ENCODE measurements at places on chromosomes 2 and 18.

- DNase-seq = no peak
These were observed 310.1 kb upstream of the HNRNPA3 start for GRCh38 chr2:176902454-176902853.

GRCh38 chr2:174778085-174778981 is 14.1 kb upstream of the CHRNA1 start:
- DNase-seq = peak; percentile 65

- no peak for DNase-seq
These were observed 340.8 kb downstream of the CMPK2 start for GRCh38 chr2:6524691-6525474.

GRCh38 chr2:43254331-43254730 is 27.9 kb upstream of the ZFP36L2 start:
- no peak for DNase-seq

- no peak for DNase-seq
These were observed 5.7 kb downstream of the GPR35 start for GRCh38 chr2:240630771-240631547.

DNA sequence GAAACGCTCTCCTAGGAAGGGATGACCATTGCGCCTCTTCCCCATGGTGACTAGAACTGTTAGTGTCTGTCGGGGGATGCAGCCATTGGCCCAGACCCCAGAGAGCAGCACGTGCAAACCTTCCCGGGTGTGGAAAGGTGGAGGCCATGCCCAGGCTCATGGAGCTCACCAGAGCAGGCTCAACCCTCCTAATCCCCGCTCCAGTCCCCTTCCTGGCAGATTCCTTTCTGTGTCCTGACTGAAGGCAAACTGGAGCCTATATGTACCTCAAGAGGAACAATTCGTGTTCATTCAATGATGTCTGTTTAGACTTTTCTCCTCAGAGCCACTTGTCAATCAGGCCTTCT is 94.4 kb downstream of the RHOB start:
- DNase-seq = no peak

GRCh38 chr2:118847762-118848172 is 319 bp upstream of the EN1 start:
- no peak for DNase-seq

DNA sequence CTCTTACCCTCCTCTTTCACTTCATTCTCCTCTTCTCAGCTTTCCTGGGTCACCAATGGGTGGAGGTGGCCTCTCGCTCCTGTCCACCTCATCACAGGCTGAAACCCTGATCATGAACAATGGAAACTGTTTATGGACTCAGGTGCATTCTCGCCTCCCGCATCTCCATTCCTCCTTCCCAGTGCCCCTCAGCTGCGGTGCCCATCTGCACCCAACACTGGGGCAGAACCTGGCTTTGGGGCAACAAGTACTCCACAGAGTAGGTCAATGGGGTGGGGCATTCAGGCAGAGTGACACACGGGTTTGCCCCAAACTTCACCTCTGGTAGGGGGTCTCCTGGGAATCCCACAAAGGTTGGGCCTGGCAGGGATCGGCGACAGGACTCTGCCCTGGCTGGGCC is 199.5 kb downstream of the RTP5 start:
- DNase-seq = no peak

DNA sequence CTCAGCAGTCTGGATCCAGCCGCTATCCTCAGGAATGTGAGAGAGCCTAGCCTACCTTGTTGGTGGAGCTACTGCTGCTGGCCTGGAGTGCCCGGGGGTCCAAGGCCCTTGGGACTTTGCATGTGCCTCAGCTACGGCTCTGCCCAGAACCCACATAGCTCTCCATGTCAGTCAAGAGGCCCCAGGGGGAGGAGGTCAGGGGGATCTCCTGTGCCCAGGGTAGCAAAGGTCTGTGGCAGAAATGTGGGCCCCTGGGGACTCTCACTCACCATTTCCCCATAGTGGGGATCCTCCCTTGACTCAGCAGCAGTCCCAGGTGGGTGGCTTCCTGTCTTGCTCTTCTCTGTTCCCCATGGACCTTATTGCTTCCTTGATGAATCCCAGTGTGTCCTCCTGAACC is 342.7 kb upstream of the CHAC2 start:
- no peak for DNase-seq

- DNase-seq = peak; percentile 74
These were observed 16.2 kb downstream of the INPP4A start for GRCh38 chr2:98460573-98461497.

DNA sequence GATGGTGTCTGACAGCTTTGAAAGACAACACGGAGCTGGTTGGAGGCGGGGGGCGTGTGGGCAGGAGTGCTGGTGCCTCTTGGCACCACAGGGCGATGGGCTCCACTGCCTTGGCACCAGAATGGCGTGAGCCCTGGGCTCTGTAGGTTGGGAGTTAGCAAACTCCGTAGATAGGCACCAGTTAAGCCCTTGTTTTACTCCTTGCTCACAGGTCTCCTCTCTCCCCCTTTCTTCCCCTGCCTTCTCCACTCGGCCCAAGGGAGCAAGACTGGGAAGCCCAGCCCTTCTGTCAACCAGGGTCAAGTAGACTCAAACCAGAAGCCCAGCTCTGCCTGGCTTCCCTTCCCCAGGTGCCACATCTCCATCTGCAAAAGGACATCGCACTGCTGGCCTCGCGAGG is 281.7 kb upstream of the ID2 start:
- DNase-seq = no peak

DNA sequence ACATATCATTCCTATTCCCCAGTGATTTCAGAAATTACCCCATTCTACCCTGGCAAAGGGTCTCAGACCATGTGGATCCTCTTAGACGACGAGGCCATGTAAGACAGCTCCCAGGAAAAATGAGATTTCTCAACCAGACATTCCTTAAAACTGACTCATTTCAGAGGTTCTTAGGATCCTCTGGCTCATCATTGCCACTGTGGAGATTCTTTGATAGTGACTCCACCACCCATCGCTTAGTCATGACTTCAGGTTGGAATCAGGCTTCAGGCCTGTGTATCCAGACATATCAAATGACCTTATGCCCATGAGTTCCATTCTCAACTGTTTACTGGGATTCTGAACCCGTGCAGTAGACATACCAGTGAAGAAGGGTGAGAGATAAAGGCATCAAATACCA is 245.6 kb upstream of the TCF4 start:
- DNase-seq = no peak

DNA sequence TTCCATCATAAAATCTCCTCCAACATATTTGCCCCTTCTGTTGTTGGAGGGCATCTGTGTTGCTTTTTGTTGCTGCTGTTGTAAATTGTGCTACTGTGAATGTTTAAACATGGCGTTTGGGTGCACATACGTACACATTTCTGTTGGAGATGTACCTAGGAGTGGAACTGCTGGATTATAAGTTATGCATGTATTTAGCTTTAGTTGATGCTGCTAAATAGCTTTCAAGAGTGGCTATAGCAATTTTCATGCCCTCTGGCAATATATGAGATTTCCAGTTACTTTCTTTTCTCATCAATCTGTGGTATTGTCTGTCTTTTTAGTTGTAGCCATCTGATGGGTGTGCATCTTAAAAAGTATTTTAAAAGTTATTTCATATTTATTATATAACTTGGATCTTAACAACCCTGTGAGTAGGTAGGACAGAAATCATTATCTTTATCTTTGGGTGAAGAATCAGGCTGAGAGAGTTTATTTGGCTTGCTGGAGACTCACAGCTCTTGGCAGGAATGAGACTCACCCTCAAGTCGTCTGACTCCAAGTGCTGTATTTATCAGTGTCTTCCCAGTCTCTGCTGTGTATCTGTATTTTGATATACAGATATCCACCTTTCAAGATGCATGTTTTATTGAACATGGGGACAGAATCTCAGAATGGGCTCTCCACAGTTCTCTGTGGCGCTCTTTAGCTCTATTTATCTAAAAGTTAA is 16.9 kb downstream of the ZNF236 start:
- DNase-seq = no peak

DNA sequence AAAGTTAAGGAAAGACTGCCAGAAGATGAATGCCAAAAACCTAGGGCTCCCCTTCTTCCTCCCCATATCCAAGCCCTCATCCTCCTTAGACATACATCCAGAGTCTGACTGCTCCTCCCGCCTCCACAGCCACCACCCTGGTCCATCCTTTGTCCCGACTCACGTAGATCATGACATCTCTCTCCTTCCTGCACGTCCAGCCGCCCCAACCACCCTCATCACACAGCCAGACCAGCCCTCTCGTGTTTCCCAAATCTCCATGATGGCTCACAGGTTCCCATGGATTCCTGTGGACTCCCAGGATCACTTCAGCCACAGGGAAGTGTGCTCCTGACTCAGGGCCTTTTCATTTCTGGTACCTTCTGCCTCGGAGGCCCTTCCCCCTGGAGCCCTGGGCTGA is 47.8 kb upstream of the CAB39 start:
- DNase-seq = no peak

GRCh38 chr18:45861926-45862325 is 36.5 kb downstream of the SIGLEC15 start:
- DNase-seq = no peak

- DNase-seq = no peak
These were observed 253.3 kb upstream of the REV1 start for GRCh38 chr2:99743146-99743545.

- no peak for DNase-seq
These were observed 106.5 kb downstream of the PIGN start for GRCh38 chr18:62080172-62080900.

DNA sequence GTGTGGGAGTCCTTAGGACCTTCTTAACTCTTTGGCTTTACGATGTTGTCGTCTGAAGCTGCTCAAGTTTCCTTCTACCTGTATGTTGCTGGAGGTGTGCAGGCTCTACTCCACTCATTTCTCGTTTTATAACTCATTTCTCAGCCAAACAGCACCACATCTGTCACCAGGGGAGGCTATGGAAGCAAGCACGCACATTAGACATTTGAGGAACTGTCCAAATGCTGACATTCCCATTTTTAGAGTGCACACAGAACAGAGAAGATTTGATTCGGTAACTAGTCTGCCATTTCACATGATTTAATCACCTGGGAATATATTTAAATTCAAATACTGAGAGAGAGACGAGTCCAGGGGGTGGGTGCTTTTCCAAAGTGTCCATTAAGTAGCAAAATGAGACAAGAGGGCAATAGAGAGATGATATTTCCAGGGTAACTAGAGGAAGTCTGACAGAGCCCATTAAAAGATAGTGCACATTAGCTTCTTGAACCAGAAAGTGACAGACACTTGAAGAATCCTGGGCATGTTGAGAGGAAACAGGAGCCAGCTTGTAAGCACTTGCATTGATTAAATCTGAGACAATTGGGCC is 793.3 kb downstream of the TDRD15 start:
- no peak for DNase-seq

DNA sequence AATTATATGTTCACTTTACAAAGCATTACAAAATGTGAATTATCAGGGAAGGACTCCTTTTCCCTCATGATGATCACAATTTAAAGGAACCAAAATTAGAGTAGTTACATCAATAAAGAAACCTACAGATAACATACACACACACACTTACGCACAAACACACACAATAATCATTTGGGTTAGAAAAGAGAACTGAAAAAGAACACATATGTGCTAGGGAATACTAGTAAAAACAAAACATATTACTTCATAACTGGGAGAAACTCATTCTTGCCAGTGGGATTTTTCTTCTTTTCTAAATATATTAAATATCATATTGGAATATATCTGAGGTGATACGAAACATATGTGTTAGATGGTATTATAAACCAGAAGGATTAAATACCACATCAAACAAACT is 42.3 kb downstream of the FIGN start:
- no peak for DNase-seq

DNA sequence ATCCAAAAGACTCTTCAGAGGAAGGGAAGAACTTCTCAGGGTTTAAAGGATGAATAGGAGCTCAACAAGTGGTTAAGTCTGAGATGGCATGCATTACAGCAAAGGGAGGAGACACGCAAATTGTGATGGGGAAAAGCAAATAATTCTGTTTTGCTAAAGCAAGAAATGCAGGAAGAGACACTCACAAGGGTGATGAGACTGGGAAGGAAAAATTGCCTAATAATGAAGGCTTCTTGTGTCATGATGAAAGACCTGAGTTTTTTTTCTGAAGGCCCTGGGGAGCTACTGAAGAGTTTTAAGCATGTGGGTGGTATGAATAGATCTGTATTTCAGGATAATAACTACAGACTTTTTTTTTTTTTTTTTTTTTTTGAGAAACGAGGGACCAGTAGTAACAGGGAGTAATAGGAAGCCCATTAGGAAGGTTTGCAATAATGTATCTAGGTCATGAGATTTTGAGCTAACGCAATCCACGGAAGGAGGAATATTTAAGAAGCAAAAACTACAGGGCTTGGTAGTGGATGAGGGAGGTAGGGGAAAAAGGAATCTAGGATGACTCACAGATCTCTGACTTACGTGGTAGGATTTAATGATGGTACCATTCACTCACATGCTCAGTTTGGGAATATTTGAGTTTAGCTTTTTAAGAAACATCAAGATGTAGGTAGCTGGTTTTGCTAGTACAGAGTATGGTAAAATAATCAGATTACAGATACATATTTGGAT is 16.0 kb upstream of the SERPINB3 start:
- DNase-seq = no peak

DNA sequence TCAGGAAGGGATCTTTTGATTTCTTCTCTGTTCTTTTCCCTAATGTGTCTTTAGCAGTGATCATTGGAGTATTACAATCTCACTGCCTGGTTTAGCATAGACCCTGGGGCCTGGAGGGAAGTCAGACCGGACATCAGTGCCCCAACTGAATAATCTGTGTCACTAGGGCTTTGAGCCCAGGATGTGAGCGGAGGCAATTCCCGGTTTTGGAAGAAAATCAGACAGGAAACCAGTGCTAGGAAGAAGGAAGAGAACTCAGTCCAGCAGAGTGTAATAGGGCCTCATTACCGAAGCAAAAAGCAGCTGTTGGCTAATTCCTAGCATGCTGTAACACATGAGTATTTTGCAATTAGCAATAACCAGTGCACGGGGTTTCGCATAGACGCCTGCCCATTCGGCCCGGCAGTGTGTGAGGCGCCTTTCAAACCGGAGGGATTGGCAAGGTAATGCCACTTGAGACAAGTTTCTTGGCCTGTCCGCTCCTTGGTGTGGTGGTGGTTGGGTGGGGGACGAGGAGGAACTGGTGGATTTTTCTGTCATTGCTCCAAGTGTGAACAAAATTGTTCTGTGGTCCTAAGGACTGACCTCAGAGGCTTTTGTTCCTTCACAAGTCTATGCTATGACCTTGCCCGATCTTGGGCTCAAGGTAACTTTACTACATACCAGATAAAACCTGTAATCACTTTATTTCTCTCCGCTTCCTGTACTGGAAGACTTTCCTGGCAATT is 2.8 kb downstream of the FOSL2 start:
- no peak for DNase-seq

DNA sequence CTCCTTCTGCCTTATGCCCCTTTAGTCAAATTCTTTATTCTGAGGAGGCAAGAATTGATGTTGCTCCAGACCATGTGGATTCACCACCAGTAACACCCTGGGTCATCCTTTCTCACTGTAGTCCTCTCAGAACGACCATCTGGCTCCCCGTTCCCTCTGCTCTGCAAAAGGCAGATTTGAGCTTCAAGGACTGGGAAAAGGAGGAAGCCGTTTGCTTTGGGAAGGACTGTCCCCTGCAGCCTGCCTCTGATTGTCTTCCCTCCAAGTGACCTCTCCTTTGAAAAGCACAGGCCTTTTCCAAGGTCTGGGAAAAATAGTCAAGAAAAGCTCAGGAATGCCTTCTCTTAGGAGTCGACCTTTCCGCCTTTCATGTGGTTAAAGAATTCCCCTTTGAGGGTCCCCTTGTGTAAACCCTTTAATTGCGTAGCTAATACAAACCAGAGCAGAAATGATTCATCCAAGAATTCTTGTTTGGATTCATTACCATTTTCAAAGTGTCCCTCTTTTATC is 130.1 kb upstream of the COPS8 start:
- no peak for DNase-seq

All from activated T-cell treated with anti-CD3 and anti-CD28 coated beads for 48 hours (primary cell).